ENCODE measurements at places on chromosomes 2 and 18.

GRCh38 chr2:134103196-134103595, 150.7 kb upstream of the MGAT5 start:
- no peak for DNase-seq

DNA sequence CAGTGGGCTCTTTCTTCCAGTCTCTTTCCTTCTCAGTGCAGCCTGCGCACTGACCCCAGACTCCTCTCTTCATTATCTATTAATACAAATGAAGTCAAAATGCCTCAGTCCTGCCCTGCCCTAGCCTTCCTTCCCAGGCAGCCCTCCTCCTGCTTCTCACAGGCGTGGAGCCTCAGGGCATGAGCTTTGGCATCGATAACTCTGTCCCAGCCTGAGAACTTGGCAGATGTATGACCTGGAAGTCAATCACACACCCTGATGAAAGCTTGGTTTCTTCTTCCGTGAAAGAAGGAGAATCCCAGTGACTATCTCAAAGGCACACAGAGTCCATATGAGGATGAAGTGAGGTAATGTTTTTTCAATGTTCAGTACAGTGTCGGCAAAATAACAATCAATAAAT, 600.7 kb upstream of the ID2 start:
- no peak for DNase-seq

DNA sequence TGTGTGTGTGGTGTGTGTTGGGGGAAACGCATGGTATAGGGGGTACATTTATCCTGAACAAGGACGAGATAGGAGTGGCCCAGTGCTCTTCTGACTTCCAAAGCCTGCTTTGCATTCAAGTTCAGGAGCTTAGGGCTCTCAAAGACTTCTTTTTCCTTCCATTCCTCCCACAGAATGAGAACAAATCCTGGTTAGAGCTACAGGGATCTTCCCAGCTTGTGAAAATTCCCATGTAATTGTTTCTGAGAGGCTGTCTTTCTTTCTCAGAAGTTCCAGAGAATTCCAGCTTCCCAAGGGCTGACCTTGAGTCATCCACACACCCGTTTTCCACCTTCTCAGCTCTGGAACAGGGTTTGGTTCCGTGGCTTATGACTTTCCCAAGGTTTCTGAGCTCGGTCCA, 38.9 kb downstream of the FASTKD2 start:
- no peak for DNase-seq

GRCh38 chr2:73700661-73701447, 36.3 kb downstream of the TPRKB start:
- DNase-seq: no peak

Measured in activated naive CD4-positive, alpha-beta T cell treated with Interleukin-2 at 50 U/mL for 16 hours (primary cell).